Right ventricle myocardium inferior (tissue), 1 donor: ENCODE measurements at places on chromosomes 12 and 14.

DNA sequence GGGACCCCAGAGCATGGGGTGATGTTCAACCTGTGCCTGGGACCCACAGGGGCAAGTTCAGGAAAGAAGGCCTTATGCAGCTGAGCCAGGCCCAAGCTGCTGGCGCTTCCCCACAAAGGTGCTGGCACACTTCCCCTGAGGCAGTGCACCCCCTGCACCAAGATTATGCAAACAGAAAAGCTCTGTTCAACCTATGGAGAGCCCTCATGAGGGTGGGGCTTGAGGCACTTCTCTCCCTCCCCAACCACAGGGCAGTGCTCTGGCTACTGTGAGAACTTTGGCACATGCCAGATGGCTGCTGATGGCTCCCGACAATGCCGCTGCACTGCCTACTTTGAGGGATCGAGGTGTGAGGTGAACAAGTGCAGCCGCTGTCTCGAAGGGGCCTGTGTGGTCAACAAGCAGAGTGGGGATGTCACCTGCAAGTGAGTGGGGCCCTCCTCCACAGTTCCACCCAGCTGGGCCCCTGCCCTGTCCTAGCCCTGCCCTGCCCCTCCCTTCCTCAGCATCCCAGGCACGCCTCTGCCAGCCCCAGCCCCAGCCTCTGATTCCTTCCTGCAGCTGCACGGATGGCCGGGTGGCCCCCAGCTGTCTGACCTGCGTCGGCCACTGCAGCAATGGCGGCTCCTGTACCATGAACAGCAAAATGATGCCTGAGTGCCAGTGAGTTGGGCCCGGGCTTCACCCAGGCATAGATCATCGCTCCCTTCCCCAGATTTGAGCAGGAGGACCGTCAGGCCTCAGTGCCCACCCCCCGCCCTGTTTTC, 5.5 kb upstream of the NXPH4 start:
- DNase-seq, result no peak

GRCh38 chr14:79417961-79418360, 793.3 kb downstream of the DIO2 start:
- no peak for DNase-seq

GRCh38 chr14:79596551-79596950, 614.8 kb downstream of the DIO2 start:
- DNase-seq, result no peak

- DNase-seq, result no peak
Observed at GRCh38 chr14:103192246-103192840, 69.1 kb downstream of the TNFAIP2 start.

- no peak for DNase-seq
Observed at GRCh38 chr14:95465358-95465757, 51.1 kb downstream of the SYNE3 start.

DNA sequence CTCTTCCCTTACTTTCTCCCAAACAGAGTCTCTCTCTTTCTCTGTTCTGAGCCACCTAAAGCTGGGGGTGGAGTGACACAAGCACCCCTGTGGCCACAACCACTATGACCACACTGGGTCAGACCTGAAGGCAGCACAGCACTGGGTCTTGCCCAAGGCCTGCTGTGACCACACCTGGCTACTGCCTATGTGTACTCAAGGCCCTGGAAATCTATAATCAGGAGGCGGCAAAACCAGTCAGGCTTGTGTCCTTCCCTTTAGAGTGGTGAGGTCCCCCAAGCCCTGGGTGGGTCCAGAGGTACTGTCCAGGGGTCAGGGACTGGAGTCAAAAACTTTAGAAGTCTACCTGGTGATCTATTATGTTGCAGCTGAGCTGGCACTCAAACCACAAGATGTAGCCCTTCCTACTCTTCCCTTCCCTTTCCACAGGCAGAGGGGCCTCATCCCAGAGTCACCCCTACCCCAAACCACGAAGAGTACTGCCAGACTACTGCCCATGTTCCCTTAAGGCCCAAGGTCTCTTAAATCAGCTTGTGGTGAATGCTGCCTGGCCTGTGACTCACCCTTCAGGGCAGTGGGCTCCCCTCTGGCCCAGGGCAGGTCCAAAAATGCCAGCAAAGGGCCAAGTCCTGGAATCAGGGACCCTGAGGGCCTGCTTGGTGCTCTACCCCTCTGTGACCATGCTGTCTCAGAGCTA, 179.8 kb upstream of the DYRK2 start:
- DNase-seq, result no peak

DNA sequence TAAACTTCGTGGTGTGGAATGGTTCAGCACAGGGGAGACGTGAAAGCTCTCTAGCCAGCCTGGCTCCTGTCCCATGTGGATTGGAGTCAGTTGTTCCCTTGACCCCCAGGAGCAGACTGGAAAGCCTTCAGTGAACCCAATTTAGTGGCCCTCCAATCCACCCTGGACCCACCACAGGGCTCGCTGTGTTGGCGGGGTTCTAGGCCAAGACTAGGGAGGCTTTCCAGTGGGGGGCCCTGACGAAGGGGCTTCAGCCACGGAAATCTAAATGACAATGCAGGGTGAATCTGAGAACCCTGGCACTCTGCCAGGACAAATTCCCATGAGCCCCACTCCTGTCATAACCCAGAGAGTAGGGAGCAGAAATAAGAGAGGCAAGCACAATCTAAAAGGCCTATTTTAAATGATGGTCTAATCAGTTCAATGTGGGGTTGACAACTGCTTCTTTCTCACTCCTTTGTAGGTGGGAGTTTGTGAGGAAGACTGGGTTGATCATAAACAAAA, 110.8 kb downstream of the SLC35F4 start:
- DNase-seq, result no peak

DNA sequence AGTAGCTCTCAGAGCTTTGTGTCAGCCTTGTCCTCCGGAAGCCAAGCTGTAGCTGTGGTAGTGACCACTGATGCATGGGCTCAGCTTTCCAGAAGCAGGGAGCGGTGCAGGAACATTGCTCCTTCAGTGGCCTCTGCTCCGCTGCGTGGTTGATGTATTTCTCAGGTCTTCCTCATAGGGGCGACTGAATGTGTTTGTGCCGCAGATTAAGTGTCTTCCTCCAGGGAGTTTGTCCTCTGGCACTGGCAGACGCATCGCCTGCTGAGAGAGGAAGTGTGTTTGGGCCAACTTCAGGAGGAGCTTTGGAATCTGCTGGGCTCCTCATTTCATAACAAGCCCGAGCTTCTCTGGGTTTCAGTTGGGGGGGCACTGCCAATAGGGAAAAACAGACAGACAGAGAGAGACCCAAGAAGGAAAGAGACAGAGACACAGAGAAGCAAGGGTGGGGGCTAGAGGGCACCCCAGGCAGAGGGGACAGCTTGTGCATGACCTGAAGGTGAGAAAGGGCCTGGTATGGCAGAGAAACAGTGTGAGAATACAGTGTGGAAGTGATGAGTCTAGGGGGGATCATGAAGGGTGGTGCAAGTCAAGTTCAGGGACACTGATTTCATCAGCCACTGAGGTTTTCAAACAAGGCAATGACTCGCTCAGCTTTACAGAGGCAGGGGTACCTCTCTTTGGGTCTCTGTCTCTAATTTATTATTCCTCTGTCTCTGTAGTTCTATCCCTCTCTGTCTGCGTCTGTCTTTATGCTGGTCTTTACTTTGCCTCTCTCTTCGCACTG, 69.4 kb upstream of the PRIMA1 start:
- DNase-seq, result no peak

GRCh38 chr12:17158201-17158600, 552.2 kb upstream of the LMO3 start:
- no peak for DNase-seq

- DNase-seq, result no peak
Observed at GRCh38 chr14:19823178-19823577, 19.6 kb downstream of the OR4N2 start.

- DNase-seq, result no peak
Observed at GRCh38 chr14:75003250-75004027, 718 bp downstream of the EIF2B2 start.

GRCh38 chr12:68675101-68675842, 11.5 kb upstream of the NUP107 start:
- DNase-seq, result no peak

GRCh38 chr12:79203058-79203647, 338.6 kb downstream of the SYT1 start:
- no peak for DNase-seq

DNA sequence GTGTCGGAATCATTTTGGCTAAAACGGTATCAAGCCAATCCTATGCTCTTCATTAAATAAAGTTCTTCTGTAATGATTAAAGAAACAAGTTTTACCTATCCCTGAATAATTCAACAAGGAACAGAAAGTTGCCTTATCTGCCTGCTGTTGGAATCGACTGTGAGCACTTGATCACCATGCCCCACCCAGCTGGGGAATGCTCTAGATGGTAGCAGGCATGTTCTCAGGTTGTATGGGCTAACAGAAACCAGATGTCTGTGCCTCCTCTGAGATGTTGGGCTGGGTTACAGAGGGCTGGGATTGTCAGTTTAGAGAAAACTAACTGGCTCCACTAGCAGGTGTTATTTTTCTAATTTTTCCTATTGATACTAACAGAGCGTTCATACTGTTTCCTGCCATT, 28.9 kb downstream of the RTRAF start:
- DNase-seq, result no peak

- no peak for DNase-seq
Observed at GRCh38 chr14:71243697-71244096, 336.4 kb downstream of the PCNX1 start.

- DNase-seq, result no peak
Observed at GRCh38 chr12:41709463-41710285, 435.0 kb downstream of the GXYLT1 start.

DNA sequence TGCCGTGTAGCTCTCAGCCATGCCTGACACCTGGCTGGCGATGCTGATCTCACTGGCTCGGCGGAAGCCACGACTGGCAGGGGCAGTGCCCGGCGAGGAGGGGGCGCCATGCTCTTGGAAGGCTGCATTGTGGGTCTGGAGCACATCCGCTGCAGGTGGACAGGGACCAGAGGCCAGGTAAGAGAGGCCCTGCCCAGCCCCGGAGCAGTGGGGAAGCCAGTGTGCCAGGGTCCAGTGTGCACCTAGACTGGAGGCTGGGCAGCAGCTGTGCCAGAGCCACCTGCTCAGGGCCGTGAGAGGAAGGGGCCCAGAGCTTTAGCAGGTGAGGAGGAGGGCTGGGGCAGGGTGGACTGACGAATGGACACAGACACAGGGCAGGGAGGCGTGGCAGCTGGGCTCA, 10.1 kb downstream of the ARL6IP4 start:
- DNase-seq, result no peak

- no peak for DNase-seq
Observed at GRCh38 chr12:65505386-65506121, 227.1 kb downstream of the MSRB3 start.

- no peak for DNase-seq
Observed at GRCh38 chr12:123713823-123714585, 1.9 kb downstream of the ATP6V0A2 start.

GRCh38 chr14:102807013-102807406, 29.8 kb downstream of the TRAF3 start:
- DNase-seq, result no peak

GRCh38 chr14:68710776-68711175, 82.1 kb downstream of the ZFP36L1 start:
- no peak for DNase-seq

- no peak for DNase-seq
Observed at GRCh38 chr12:102966200-102966863, 8.9 kb downstream of the ASCL1 start.

DNA sequence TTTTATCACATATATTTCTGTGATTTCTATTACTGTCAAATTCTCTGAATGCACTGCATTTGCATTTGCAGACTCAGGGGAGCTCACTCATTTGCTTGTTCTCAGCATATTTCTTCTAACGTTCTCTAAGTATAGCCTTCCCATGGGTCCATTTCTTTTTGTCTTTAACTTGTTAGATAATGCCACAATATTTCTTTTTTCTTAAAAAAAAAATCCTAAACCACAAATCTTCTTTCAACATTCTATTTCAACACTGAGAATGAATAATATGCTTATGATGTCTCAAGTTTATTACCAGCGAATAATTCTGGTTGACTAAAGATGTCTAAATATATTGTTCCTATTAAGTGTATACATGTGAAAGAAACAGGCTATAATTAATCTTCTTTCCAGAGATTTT, 200.2 kb downstream of the ANO6 start:
- no peak for DNase-seq

DNA sequence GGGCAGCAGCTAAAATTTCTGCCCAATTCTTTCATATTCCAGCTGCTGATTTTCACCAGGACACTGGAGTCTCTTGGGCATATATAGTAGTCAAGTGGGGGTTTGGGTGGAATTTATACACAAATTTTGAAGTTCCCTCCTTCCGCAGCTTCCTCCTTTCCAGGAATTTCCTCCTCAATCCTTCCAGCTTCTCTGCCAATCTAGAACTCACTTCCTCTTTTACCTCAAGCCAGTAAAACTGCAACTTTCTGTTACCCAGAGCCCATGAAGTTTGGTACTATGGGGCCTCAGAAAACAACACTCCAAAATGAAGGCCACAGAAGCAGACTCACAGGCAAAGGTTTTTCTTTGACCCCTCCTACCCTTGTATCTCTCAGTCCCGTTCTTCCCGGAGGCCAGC, 51.7 kb upstream of the G2E3 start:
- DNase-seq, result no peak

- DNase-seq, result no peak
Observed at GRCh38 chr12:96107236-96107635, 71.8 kb upstream of the LTA4H start.

DNA sequence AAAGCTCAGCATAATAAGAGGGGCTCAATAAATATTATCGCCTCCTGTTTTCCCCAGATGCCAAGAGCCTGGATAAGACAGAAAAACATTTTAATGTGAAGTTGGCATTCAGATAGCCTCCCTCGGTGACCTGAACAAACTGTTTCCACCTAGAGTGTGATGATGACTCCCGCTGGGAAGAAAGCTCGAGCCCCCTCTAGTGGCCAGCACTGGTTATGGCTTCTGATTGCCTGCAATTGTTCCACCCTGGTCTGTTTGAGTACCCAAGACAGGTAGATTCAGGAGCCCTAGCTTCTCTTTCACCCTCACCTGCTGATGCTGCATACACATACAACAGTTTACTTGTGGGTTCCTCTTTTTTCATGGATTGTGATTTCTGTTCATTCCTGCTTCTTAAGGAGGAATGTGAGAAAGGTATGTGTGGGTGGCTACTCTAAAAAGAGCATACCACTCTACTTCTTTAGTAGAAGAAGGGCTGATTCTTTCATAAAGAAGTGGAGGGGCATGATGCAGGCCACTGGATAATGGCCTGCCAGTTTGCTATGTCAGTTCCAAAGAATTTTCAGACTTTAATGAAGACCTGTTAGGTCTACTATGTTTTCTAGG, 6.4 kb downstream of the ERG28 start:
- peak; percentile 83 for DNase-seq

GRCh38 chr12:108305991-108306501, 33.1 kb downstream of the CMKLR1 start:
- DNase-seq, result no peak
